ENCODE measurements at places on chromosomes 1 and 21.

- DNase-seq = no peak
These were observed 90.8 kb downstream of the LHX9 start for GRCh38 chr1:198007687-198008607.

- DNase-seq = no peak
These were observed 7.9 kb upstream of the PIK3CD start for GRCh38 chr1:9643351-9644256.

GRCh38 chr1:41862384-41863221 is 56.1 kb downstream of the HIVEP3 start:
- DNase-seq = peak; percentile 12

GRCh38 chr1:201136355-201137023 is 9.5 kb upstream of the ASCL5 start:
- DNase-seq = no peak

DNA sequence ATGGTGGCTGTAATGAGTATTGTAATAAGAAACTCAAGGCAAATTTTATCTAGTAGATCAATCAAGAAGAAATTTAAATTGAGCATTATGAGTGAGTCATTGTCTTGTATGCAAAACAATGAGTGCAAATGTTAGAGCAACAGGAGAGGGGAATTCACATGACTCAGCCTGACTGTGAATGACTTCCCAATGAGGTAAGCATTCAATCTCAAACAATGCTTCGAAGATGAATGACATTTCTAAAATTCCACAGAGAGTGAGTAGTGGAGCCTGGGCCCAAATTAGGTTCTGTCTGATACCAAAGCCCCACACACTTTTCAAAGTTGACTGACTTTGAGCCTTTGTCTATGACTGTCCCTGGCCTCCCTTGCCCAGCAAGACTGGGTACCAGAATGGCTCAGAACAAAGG is 738.0 kb downstream of the PTPRU start:
- no peak for DNase-seq

- DNase-seq = no peak
These were observed 61.6 kb downstream of the SLX9 start for GRCh38 chr21:45001134-45002095.

GRCh38 chr1:204579681-204580080 is 63.5 kb downstream of the MDM4 start:
- DNase-seq = no peak

DNA sequence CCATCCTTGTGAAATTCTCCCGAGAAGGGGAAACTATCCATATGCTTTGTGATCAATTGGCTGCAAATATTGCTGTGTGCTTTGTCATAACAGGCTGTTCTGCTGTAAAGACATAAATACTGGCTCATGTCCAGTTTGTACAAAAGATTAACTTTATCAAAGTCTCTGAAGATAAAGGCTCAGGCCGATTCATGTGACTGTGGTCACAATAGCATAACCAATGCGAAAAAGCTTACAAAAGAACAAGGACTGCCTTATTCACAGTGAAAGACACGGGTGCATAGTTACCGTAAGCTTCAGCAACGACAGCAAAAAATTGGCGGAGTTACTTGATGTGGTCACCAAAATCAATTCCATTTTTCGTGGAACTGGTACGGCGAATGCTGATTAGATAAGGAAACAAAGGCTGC is 173.6 kb upstream of the CHRM3 start:
- no peak for DNase-seq

DNA sequence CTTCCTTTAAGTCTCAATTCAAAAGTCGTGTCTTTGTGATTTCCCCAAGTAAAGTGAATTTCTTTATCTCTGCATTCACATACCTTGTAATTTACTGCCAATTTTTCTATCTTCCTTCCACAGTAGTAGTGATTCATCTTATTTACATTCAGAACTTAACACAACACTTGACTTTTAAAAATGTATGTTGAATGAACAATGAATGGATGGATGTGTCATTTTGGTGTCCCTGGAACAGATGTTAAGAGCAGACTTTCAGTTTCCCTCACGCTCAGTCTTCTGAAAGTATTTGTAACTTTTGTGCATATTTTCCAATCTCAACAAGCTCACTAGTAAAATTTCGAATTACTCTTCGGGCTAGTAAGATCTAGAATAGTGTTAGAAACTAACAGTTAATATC is 352.0 kb downstream of the HHIPL2 start:
- no peak for DNase-seq

GRCh38 chr1:164599272-164599671 is 40.3 kb downstream of the PBX1 start:
- DNase-seq = no peak

GRCh38 chr21:14686466-14687267 is 140.6 kb upstream of the SAMSN1 start:
- no peak for DNase-seq

GRCh38 chr1:160068225-160068624 is 1.7 kb downstream of the KCNJ10 start:
- no peak for DNase-seq

DNA sequence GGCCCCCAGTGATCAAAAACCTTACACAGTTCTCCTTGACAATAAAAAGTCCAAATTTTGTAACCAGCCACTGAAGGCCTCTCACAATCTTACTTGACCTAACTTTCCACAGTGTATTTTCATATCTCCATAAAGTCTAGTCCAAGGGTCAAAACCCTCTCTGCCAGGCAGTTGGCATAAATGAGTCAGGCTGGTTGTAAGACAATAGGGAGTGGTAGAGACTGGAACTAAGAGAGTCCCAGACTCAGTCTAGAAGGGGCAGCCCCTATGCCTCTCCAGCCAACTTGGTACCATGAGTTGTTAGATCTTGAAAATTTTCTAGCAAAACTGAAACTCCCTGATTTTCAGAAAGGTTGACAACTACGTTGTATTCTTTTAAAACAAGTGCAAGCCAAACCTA is 21.0 kb downstream of the KIF21B start:
- no peak for DNase-seq

- DNase-seq = no peak
These were observed 18.9 kb downstream of the SLC6A9 start for GRCh38 chr1:44012404-44012803.

DNA sequence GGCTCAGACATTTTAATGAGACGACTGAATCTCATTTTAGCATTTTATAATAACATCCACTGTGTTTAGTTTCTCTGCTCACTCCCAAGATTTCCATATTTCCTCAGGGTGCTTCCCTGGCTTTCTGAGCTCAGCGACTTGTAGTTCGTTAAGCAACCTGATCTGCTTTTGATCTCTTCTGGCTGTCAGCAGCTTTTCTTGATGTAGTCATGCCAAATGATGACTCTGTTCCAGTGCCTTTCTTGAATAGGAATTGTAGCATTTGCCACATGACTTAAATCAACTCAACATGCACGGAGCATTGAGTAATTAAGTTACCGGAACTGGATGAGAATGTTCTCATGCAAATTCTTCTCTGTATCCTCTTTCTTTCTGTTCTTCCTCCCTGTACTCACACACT is 246.1 kb downstream of the FMN2 start:
- DNase-seq = no peak

DNA sequence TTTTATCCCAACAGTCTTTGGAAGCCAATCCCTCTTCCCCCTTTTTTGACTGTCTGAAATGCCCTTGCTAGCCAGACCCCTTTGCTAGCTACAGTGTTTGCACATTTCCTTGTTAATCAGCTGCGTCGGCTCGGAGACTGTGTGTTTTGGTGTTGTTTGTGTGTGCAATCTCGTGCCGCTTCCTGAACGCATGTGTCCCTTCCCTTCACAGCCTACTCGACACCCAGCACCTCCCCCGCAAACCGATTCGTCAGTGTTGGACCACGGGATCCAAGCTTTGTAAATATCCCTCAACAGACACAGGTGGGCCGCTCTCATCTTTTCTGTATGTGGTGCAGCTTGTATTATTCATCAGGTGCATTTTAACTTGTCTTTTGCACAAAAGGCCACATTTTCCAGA is 298.7 kb downstream of the TM2D1 start:
- DNase-seq = no peak

GRCh38 chr1:101314244-101314643 is 77.4 kb downstream of the S1PR1 start:
- no peak for DNase-seq

GRCh38 chr1:77018761-77019160 is 151.5 kb downstream of the ST6GALNAC5 start:
- no peak for DNase-seq

GRCh38 chr1:91278754-91279153 is 125.9 kb downstream of the HFM1 start:
- no peak for DNase-seq

DNA sequence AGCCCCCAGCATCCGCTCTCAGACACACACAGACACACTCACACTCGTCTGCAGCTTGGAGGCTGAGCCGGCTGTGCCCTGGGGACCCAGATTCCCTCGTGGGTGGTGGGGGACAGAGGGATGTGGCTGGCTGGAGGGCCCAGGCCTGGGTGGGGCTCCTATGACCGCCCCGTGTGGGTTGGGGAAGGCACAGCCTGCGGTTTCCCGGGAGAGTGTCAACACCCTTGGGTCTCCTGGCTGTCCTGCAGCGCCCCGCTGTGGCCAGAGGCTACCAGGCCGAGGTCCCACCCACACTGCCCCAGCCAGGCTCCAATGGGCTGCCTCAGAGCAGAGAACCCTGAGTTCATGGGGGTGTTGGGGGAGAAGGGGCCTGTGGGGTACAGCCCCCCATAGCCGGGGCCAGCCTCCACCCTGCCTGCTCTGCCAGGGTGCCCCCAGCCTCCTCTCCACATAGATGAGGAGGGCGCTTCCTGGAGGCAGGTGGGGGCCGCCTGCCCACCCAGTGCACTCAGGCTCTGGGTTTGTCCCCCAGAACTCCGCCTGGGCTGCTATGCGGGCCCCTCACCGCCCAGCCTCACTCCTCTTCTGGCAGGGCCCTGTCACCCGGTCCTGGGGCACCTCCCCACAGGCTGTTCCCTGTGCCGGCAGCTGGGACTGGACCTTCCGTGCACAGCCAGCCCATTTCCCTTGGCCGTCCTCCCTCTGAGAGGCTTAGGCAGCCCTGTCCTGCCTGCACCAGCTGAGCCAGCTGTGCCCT is at the start of gene TTC34:
TSS of gene TTC34 (minus strand) at position 159 of the 757 bp plus-strand sequence. CDS start 866 bp downstream, outside the sequence.
- DNase-seq = no peak
